ENCODE measurements at places on chromosomes 13 and 19.
A peak's percentile ranks its signal among the peaks of the same experiment; 100 is the strongest.

GRCh38 chr19:38385804-38386257 is 2.0 kb downstream of the GGN start:
- DNase-seq, result no peak

DNA sequence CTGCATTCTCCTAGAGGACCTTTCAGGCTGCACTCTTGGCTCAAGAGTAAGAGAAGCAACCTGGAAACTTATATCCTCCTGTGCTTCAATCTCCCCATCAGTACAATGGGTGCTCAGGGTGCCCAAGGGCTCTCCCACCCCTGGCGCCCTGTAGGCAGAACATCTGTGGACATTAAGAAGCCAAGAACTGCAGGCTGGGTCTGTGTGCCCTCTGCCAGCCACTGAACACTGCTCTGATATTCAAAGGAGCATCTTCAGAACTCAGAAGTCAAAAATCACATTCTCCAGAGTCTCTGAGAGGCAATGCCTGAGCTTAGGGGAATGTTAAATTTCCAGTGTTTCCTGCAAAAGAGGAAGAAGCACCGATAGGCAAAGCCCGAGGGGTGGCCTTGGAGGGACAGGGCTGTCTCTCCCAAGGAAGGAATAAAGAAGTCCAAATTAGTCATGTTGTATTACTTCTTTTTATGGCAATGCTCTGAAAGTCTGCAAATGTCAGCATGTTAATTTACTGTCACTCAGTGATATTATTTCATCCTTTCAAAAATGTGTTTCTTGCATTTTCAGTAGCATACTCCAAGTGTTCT is 88.1 kb downstream of the TSHZ3 start:
- no peak for DNase-seq

DNA sequence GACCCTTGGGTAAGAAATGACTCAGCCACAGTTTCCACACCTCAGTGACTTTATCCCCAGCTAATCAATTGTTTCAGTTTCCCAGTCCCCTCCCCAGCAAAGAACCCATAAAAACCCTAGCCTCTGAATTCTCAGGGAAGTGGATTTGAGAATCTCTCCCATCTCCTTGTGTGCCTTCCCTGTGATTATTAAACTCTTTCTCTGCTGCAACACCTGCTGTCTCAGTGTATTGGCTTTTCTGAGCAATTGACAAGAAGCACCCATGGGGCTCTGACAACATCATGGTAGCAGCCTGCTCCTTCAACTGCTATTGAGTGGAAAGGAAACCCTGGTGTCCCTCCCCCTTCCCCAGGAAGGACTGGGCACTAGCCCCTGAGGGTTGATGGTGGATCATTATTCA is 73.7 kb downstream of the UQCRFS1 start:
- DNase-seq, result no peak

GRCh38 chr19:1489463-1490310 is 463 bp downstream of the PCSK4 start:
- DNase-seq, result no peak

GRCh38 chr13:113224486-113224885 is 15.1 kb downstream of the CUL4A start:
- DNase-seq, result no peak

DNA sequence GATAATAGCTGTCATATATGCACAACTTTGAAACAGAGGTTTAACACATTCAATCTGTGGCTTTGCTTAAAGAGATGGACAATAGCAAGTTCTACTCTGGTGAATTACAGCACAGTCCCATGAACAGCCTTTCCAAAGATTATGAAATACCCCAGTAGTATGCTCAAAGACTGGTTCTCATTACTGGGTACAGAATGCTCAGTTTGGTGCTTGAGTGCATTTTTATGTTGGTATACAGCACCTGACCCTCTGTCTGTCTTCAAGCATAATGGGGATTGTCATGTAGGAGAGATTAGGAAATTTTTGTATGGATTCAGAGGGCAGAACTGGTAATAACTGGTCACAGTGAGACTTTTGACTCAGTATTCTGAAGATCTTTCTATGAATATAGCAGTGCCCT is 7.6 kb downstream of the LMO7 start:
- DNase-seq, result no peak

DNA sequence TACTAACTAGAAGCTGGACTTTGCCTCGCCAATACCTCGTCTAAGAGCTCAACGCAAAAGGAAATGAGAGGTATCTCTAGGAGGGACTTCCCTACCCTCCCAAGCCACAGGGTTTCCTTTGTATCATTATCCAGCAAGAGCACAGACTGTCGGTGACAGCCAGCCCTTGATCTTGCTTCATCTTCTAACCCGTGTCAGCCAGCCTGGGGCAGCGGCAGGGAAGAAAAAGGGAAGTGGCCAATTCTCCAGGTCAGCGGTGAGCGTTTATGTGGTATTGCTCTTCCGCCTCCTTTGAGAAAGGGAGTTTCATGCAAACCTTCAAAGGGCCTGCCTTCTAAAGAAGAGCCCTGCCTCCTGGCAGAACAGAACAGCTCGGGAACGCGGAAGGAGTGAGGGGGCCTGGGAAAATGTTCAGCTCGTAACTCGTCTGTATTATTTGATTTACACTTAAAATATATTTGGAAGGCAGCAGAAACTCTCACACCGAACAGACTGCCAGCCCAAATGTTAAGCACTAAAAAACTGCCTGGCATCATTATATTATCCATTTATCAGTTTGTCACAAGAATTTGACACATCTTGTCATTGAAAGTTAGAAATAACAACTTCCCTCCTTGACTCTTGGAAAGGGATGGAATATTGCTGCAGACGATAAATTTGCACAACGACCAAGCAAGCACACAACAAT is 41.8 kb downstream of the EFNB2 start:
- DNase-seq, result no peak

DNA sequence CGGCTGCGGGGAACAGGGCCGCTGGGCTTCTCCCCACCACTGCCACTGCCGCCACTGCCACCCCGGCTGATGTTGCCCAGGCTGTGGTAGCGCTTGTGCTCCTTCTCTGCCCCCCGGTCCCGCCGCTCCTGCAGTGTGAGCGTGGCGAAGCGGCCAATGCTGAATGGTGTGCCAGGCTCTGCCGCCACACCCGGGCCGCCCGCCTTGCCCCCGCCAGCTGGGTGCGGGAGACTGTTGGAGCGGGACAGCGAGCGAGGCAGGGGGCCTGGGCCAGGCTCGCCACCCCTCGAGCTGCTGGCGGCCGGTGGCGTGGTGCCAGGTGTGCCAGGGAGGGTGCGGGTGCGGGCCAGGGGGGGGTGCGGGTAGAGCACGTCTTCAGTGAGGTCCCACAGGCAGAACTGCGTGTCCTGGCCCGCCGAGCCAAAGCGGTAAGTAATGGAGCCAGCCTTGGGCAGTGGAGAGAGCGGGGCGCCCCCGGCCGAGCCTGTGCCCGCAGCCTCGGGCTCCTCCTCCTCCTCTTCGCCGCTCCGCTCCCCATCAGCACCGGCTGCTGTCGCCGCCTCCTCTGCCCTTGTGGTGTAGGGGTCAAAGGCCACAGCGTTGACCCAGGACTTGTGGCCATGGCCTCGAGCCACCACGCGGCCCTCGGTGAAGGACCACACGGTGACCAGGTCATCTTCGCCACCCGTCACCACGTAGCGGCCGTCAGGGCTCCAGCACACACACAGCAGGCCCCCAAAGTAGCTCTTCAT is 3.7 kb upstream of the DMPK start:
- no peak for DNase-seq

DNA sequence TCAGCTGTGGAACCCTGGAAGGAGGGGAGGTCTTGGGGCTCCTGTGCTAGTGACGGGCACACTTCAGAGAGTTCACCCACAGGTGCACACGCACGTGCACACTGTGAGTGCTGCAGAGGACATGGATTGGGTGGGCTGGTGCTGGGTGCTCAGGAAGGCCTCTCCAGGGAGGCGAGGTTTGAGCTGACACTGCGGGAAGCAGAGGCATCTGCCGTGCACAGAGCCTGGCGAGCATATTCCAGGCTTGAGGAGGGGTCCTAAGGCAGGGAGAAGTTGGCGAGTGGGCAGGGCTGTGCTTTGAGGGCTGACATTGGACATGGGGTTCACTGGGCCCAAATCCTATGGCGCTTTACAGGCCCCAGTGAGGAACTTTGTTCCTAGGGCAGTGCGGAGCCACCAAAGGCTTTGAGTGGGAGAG is 25.6 kb downstream of the CCDC8 start:
- DNase-seq, result no peak

GRCh38 chr19:852136-853013 is at the start of gene ELANE:
Gene ELANE, plus strand, starts transcription at chr19:852303. Its CDS starts 26 bp downstream, at chr19:852329.
- DNase-seq, result no peak

DNA sequence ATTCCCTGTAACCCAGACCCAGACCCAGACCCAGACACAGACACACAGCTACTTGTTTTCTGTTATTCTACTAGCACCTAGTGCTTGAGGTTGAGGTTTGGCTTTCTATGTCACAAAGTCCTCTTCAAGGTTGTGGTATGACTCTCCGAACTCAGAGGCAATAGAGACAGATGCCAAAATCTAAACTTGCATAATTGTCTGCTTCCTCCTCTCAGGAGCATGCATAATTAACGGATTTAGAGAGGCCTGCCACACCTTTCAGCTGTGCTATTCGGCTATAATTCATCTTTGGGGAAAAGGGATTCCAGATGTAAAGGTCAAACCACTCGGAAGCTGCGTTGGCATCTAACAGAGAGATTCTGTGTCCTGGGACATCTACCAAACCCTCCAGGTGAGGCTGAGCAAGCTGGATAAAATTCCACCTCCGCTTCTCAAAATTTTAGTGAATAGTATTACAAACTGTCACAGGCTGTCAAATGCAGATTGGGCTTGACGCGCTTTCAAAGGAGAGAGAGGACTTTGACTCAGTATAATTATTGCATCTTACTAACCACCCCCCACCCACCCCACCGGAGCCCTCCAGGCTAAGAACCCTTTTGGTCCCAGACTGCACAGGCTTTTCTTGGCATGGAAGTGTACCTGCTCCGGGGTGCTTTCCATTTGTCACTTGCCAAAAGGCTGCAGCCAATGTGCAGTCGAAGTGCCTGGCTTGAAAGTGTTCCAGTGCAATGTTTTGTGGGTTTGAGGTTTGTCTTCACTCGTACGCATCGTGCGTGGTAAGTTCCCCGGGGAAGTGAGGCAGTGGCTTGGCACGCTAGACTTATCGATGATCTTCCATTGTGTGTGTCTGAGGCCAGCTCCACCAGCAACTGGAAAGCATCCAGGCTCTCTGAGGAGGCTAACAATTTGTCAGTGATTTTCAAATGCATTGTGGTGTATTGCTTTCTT is 194.1 kb downstream of the TDRD3 start:
- peak; percentile 13 for DNase-seq

GRCh38 chr19:51417107-51417809 is at the start of gene SIGLEC10:
Gene SIGLEC10, minus strand, starts transcription at chr19:51417642. Its CDS starts 61 bp downstream, at chr19:51417581.
- no peak for DNase-seq

DNA sequence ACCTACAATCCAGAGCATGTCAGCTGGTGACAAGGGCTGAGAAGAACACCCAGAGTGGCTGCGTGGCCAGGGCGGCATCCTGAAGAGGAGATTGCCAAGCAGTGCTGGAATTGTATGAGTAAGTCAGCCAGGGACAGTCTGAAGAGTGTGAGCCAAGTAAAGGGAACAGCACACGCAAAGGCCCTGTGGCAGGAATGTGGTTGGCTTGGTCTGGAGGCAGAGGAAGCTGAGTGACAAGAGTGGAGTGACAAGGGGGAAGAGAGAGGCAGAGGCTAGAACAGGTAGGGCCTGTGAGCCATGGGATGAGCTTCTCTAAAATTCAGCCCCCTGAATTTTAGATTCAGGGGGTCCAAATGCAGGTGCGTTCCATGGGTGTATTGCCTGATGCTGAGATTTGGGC is 53.7 kb upstream of the UQCRFS1 start:
- DNase-seq, result no peak

- DNase-seq, result peak; percentile 75
These were observed 1.0 kb upstream of the SLC7A10 start for GRCh38 chr19:33226550-33227241.

- peak; percentile 73 for DNase-seq
These were observed 82.8 kb upstream of the MTIF3 start for GRCh38 chr13:27533155-27533643.

DNA sequence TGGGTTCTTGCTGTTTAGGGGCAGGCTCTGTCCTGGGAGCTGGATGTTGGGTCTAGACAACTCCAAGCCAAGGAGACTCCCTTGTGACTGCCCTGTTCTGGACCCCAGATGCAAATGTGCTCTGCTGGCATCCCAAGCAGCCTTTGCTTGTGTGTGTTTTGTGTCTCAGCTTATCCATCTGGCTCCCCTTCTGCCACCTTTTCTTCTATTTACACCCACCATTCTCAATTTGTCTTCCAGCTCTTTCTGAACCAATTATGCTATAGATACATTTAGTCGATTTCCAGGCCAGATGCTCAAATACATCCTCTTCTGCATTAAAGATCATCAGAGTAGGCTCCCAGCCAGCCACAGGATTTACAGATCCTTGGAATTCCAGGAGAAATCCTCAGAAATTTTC is 115.0 kb upstream of the SLC7A1 start:
- no peak for DNase-seq

- no peak for DNase-seq
These were observed 5.3 kb upstream of the GSK3A start for GRCh38 chr19:42247640-42248199.

DNA sequence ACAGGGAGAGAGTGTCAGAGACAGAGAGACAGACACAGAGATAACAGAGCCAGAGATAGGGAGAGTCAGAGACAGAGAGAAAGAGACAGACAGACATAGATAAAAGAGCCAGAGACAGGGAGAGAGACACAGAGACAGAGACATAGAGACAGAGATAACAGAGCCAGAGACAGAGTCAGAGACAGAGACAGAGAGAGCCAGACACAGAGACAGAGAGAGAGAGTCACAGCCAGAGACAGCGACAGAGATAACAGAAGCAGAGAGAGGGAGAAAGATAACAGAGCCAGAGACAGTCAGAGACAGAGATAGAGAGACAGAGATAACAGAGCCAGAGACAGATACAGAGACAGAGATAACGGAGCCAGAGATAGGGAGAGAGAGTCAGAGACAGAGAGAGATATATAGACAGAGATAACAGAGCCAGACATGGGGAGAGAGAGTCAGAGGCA is 865 bp upstream of the TNFSF9 start:
- no peak for DNase-seq

GRCh38 chr13:66501181-66501580 is 729.0 kb downstream of the PCDH9 start:
- DNase-seq, result no peak

- DNase-seq, result no peak
These were observed 6.9 kb downstream of the S1PR5 start for GRCh38 chr19:10510301-10510802.

DNA sequence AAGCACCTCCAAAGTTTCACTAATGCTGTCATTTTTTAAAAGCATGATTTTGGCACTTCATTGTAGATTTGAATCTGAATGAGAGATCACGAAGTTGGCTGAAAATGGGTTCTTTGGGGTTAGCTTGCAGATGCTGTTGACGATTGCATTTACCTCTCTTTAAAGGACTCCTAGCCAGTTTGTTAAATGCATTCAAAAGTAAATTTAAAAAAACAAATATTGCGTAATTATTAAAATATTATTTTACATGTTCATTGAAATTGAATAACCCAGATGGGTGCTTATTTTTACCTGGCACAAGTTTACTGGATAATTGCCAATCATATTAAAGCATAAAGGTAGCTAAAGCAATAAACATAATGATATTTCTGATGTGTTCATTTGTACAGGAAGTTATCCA is 172.2 kb downstream of the ABCC4 start:
- no peak for DNase-seq
